T follicular helper cell (primary cell): ENCODE measurements at places on chromosomes 1 and 21.

GRCh38 chr1:7942214-7942921 lies 1.7 kb upstream of the TNFRSF9 start:
- DNase-seq: peak; percentile 10

- DNase-seq: no peak
Observed at GRCh38 chr1:19313636-19313959, 1.5 kb downstream of the SLC66A1 start.

DNA sequence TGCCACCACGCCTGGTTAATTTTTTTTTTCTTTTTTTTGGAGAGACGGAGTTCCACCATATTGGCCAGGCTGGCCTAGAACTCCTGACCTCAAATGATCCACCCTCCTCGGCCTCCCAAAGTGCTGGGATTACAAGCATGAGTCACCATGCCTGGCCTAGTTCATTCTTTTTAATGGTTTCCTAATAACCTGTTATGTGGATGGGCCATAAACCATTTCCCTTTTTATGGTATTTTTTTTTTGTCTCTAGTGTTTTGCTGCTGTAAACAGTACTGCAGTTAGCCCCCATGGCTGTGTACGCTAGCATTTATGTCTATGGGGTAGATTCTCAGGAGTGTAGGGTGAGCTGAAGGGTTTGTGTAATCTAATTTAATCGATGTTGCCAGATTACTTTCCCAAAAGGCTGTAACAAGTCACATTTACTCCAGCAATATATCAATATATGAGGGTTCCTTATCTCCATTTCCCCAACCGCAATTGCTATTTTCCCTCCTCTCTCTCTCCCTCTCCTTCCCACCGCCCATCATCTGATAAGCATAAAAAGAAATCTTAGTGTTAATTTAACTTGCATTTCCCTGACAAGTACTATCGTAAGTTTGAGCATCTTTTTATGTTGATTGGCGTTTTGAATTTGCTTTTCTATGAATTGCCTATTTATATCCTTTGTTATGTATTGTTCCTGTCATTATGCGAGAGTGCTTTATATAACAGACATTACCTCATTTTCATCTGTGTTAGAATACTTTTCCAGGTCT lies 28.7 kb downstream of the RCSD1 start:
- no peak for DNase-seq

- DNase-seq: no peak
Observed at GRCh38 chr1:199784138-199784895, 243.2 kb upstream of the NR5A2 start.

- no peak for DNase-seq
Observed at GRCh38 chr1:85024736-85025135, 23.6 kb downstream of the MCOLN3 start.
